ENCODE measurements at places on chromosomes 11 and 22.
A peak's percentile ranks its signal among the peaks of the same experiment; 100 is the strongest.

DNA sequence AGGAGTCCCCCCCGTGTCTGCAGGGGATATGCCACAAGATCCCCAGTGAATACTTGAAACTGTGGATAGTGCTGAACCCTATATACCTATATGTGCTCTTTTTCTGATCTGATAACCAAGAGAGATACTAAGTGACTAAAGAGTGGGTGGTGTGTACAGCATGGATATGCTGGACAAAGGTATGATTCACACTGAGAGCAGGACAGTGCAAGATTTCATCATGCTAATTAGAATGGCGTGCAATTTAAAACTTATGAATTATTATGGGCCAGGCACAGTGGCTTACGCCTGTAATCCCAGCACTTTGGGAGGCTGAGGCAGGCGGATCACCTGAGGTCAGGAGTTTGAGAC, 90.2 kb upstream of the ALKBH3 start:
- DNase-seq: no peak

DNA sequence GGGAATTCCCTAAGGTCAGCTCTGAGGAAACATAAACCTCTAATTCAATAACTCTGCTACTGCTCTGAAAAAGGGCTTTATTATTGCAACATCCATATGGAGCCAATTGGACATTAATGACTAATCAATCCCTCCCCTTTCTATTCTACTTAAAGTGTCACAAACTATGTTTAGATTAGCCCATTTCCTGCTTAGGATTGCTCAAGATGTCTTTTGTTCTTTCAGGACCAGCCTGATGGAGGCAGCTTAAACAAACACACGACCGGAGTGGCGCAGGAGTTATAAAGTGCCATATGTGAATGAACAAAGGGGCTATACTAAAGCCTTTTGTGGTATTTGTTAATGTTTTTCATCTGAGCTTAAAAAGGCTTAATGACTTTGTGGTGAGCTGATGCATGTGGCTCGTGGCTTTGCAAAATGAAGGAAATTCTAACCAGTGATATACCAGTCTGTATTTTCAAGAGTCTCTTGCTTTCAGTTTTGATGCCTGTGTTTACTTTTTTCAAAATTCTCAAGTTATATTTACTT, 354.4 kb downstream of the SOX6 start:
- DNase-seq: peak; percentile 98

GRCh38 chr11:28984231-28984630, 876.0 kb downstream of the METTL15 start:
- DNase-seq: no peak

GRCh38 chr11:114170226-114170625, 110.7 kb downstream of the ZBTB16 start:
- no peak for DNase-seq

DNA sequence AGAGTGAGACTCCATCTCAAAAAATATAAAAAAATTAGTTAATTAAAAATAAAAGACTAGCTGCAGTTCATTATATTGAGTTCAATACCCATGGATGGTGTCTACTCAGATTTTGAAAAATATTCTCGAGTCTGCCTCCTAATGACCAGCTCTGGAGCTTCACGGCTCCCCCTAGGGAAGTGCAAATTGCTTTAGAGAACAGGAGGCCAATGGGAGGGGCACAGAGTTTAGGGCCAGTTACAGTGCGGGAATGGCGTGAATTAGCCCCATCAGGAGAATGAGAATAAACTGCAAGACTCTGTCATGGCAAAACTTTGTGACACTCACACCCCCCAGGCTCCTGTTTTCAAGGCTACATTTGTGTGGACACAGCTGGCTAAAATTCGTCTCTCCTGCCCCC, 4.6 kb downstream of the FGF4 start:
- DNase-seq: no peak

All from NCI-H1105 treated with DMSO at 0.1 percent for 48 hours (cell line).